ENCODE measurements at places on chromosomes 11 and 22. TPM values are rescaled to one million over a fixed set of nuclear protein-coding genes. Genes with fewer than 3 reads are reported as not detected.

SLC1A2 gene
- not detected for total RNA-seq

MS4A12 gene
- not detected for total RNA-seq

UPB1 gene
- total RNA-seq: not detected

DNA sequence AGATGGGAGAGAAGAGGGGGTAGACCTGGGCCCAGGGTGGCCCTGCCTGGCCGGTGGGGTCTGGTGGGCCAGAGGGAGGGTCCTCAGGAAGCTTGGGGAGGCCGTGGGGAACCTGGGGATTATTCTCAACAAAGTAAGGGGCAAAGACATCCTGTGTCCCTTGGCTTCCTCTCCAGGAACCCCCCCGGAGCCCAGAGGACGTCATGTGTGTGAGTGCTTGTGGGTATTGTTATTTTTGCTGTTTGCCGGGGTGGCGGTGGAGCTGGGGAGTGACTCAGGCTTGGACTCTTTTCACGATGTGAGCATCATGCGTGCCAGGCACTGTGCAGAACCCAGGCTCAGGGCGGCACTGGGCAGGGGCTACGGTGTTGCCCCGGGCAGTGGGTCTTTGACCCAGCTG lies 982 bp upstream of the SHANK3 start:
- DNase-seq: peak; percentile 67

- no peak for DNase-seq
Measured at GRCh38 chr22:42811459-42811858, 45.6 kb downstream of the ARFGAP3 start.

DNA sequence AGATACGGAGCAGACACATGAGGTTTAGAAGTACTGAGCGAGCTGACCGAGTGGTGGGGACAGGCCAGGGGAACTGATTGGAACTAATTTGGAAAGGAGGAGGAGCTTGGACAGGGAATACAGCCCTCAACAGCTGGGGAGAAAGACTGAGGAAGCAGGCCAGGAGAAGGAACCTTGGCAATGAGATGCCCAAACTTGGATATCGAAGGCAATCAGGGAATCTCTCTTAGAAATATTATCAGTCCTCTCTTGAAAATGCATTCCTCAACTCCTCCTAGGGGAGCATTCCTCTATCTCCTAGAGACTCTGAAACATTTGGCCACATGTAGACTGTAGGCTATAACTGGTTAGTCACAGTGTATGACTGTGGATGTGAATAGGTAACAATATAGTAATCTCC lies 284.6 kb downstream of the GUCY1A2 start:
- DNase-seq: no peak

GRCh38 chr22:35375526-35375925 lies 5.4 kb upstream of the HMOX1 start:
- no peak for DNase-seq

KCNJ4 gene
- total RNA-seq: under 0.01 TPM

LAYN gene
- 143 TPM for total RNA-seq

KCNJ11 gene
- 0.22 TPM for total RNA-seq

SOX10 gene
- not detected for total RNA-seq

CCDC87 gene
- under 0.01 TPM for total RNA-seq

GRCh38 chr11:47329987-47330931 lies 22.2 kb downstream of the MYBPC3 start:
- DNase-seq: peak; percentile 68

- no peak for DNase-seq
Measured at GRCh38 chr11:95674657-95675358, 114.8 kb downstream of the FAM76B start.

- no peak for DNase-seq
Measured at GRCh38 chr11:94749369-94749768, 18.8 kb upstream of the AMOTL1 start.

All from lung microvascular endothelial cell (primary cell).